ENCODE measurements at places on chromosomes 6 and 20.

GRCh38 chr6:144252259-144252658, 32.9 kb upstream of the UTRN start:
- no peak for DNase-seq

DNA sequence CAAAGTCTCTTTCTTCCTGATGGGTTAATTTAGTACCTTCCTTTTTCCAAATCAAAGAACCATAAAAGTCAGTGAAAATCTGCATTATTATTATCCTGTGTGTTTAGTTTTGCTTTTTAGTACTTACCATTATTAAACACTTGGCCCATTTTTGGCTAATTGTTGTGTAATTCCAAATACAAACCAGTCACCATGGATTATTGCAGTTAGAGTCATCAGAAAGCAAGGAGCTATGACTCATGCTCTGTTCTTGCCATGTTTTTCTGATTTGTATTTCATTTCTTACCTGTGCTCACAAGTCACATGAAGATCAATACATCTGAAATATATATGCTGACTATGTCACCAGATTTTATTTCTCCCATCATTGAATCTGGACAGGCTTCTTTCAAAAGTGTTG, 31.3 kb downstream of the SLC22A3 start:
- no peak for DNase-seq

DNA sequence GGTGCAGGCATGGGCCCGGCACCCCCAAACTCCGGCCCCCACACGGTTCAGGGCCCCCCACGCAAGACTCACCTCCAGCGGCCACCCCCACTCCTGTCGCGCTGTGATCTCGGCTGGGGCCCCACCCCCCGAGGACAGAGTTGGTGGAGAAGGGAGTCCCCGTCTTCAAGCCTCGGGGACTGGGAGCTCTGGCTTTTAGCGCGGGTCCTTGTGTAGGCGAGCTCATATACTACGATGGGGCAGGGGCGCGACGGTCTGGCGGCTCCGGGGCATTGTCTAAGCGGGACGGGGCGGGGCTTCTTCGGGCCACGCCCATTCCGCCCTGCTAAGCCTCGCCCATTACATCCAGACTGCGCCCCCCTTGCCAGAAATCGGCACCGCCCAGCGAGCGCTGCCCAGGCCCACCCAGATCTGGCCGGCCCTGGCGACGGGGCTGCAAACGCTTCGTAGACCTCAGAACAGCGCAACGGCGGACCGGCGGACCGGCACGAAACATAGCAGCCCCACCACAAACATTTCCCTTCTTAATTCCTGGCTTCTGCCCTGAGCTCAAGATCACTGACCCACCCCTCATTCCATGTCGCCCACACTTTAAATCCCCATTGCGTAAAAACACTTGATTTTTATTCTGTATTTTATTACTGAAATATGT, 1.0 kb upstream of the DDAH2 start:
- DNase-seq = peak; percentile 68

DNA sequence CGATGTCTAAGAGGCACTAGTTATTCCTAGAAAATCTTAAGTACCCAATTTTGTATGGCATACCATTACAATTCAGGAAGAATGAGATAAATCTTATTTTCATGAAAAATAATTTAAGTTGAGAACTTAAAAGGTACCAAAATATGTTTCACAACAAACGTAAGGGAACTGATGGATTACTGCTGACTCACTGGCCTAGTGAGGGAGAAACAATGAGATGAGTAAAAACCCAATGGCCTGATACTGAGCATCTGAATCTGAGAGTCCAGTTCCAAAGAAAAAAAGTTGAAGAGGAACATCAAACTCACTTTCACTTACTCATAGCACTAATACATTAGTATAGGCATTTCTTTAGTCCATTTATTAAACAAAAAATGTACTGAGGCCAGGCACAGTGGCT, 56.0 kb downstream of the MDN1 start:
- DNase-seq = no peak

GRCh38 chr20:7237251-7237650, 469.8 kb downstream of the BMP2 start:
- DNase-seq = no peak

DNA sequence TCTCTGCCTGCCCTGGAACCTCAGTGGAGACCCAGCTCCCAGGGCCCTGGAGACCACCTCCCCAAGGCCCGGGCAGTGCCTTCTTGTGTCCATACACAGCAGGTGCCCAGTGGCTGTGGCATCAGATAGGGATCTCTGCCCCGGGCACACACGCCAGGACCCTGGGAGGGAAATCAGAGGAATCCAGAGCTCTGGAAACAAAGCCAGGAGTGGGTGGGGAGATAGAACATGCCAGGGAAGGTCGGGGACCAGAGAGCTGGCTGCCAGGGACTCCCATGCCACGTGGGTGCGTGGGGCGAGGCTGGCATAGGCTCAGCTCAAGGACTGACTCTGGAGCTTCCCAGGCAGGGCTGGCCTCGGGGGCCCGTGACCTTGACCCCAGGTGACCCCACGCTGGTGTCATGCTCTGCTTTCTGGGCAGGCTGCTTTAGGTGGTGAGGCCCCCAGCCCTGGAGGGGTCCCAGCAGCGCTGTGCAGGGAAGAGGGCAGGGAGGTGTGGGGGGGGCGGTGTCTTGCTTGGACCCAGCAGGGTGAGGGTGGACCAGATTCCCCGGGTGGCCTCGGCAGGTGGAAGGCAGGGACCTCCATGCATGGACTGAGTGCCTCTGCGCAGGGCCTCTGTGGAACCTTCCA, 17.6 kb upstream of the GATA5 start:
- no peak for DNase-seq

GRCh38 chr6:14516956-14517355, 399.4 kb downstream of the CD83 start:
- no peak for DNase-seq

DNA sequence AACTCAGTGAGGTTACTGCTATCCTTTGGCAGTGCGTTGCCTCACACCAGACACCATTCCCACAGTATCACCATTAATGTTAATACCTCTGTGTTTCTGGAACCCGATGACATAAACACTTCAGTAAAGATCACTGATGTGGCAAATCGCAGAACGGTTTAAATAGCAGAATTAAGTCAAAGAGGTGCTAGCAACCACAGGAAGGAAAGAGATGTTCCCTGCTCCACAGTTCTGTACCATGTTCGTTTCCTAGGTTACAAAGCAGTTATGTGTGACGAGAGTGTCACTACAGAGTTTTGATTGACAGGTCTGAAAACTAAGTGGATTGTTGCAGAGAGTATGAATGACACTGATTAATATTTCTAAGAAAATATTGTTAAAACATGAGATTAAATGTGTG, 272.3 kb downstream of the KHDRBS2 start:
- DNase-seq = no peak

DNA sequence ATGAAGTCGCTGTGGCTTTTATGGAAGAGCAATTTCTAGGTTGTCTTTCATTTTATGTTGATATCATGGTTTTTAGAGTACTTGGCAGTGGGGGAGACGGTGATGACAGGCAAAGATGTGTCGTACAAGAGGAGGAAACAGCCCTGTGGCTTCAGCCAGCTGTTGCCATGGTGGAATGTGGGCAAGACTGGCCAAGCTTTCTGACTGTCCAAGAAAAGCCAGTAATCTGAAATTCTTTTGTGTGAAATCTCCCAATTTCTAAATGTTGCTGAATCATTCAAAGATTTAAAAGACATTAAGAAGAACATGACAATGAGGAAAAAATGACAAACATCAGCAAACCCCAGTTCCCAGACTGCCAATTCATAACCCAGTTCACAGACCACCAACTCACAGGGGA, 23.1 kb downstream of the PFDN4 start:
- no peak for DNase-seq

DNA sequence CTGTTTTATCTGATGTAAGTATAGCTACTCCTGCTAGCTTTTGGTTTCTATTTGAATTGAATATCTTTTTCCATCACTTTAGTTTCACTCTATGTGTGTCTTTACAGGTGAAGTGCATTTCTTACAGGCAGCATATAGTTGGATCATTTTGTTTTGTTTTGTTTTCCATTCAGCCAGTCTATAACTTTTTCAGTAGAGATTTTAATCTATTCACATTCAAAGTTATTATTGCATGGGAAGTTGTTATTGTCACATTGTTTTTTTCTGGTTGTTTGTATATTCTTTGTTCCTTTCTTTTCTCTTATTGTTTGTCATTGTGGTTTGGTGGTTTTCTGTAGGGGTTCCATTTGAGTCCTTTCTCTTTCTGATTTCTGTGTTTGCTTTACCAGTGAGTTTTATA, 151.2 kb downstream of the PDE10A start:
- DNase-seq = no peak

DNA sequence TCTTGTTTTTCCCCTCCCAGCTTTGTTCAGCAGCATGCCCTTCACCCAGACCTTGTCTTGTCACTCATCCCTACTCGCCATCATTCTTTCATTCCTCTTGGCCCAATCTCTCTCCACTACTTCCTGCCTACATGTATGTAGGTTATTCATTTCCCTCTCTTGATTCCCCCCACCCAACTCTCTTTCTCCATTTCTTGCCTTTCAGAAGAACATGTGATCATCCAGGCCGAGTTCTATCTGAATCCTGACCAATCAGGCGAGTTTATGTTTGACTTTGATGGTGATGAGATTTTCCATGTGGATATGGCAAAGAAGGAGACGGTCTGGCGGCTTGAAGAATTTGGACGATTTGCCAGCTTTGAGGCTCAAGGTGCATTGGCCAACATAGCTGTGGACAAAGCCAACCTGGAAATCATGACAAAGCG, 2.6 kb downstream of the HLA-DRA start:
- no peak for DNase-seq

DNA sequence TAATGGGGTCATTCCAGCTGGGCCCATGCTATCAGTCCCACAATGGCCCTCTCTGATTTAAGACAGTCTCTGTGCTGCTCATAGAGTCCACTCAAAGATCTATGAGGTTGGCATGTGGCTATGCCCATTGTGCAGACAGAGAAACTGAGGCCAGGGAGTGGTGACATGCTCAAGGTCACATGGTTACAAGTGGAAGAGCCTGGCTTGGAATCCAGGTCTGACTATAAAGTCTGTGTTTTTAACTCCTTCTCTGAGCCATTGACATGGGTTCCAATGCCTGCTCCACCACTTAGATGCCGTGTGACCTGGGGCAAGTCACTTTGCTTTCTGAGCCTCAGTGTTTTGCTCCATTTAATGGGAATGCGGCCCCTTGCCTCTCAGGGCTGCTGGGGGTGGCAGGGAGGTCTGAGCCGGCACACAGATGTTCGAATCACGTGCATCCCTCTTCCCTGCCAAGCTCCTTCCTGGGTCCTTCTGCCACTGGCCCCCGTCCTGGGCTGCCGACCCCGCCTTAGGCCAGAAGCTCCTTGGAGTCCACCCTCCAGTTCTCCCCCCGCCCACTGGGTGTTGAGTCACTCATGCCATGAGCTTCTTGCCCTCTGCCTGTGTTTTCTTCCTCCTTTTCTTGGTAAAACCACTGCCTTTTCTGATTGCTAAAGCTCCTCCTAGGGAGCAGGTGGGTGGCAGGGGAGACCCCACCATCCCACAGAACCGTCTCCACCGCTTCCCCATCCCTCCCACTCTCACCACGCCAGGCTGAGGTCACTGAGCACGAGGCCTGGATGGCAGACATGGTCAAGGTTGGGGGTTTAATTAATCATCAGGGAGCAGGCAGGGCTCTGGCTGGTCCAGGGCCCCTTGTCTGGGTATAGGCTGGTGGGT, 35.7 kb downstream of the CEBPB start:
- no peak for DNase-seq

DNA sequence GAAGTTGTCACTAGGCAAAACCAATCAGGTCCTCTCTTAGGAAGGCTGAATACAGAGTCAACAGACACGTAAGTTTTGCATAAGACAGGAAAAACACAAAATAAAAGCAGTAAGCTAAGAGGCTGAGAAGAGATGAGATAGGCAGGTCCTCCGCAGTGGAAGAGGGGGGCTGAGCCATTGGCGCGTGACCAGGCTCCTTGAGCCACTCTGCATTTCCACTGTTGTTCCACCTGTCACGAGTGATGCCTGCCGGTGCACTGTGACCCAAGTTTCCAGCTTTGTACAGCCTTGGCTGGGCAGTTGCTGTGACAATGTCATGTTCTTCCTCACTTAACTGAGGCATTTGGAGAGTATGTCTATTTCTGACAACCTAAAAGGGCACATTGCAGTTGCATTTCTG, 58.6 kb downstream of the NUDT3 start:
- no peak for DNase-seq

DNA sequence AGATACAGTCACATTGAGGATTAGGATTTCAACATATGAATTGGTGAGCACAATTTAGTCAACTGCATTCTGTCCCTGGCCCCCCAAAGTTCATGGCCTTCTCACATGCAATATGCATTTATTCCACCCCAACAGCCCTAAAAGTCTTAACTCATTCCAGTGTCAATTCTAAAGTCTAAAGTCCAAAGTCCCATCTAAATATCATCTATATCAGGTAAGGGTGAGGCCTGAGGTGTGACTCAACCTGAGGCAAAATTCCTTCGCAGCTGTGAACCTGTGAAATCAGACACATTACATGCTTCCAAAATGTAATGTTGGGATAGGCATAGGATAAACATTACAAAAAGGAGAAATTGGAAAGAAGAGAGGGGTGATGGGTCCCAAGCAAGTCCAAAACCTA, 27.8 kb downstream of the CLIC5 start:
- no peak for DNase-seq

GRCh38 chr20:23928788-23929187, 49.2 kb upstream of the CST5 start:
- DNase-seq = no peak

GRCh38 chr20:35005463-35005961, 49.8 kb downstream of the MYH7B start:
- DNase-seq = no peak

DNA sequence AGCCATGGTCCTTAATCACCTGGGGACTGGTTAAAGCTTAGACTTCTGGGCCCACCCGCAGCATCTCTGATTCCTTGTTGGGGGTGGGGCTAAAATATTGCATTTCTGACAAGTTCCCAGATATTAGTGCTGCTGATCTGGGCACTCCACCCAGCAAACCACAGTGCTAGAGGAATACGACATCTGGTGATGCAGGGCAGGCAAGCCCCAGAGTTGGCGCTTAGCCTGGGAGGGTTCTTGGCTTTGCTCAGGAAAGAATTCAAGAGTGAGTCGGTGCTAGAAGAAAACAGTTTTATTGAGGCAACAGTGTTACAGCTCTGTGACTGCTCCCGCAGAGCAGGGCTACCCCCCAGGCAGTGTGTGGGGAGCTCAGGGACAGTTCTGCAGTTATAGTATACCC, 210.7 kb downstream of the TFAP2C start:
- DNase-seq = no peak

DNA sequence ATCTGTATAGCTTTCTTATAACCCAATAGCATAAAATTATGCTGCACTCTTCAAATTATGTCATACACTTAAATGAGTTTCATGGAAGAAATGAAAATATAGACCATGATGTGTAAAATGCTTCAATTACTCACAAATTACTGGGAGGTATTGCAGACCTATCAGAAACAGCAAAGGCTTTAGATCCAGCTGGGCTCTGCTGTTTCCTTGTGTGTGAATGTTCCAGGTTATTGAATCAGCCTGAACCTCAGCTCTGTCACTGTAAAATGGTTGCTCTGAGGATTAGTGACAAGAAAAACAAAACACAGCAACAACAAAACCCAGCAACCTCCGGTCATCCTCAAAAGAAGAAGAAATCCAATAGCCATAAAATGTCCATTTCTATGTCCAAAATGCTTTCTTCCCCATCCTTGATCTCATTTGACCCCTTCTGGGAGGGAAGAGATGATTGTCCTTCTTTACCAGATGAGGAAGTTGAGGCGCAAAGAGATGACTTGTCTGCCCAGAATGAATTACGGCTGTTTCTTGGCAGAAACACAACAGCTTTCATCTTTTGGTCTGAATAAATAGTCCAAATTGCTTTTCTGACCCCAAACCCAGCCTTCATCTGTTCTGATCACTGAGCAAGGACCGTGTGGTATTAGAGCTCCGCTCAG, 42.2 kb upstream of the TGM6 start:
- DNase-seq = no peak

All from NCI-H1048 (cell line).